ENCODE measurements at places on chromosomes 1 and 21.

DNA sequence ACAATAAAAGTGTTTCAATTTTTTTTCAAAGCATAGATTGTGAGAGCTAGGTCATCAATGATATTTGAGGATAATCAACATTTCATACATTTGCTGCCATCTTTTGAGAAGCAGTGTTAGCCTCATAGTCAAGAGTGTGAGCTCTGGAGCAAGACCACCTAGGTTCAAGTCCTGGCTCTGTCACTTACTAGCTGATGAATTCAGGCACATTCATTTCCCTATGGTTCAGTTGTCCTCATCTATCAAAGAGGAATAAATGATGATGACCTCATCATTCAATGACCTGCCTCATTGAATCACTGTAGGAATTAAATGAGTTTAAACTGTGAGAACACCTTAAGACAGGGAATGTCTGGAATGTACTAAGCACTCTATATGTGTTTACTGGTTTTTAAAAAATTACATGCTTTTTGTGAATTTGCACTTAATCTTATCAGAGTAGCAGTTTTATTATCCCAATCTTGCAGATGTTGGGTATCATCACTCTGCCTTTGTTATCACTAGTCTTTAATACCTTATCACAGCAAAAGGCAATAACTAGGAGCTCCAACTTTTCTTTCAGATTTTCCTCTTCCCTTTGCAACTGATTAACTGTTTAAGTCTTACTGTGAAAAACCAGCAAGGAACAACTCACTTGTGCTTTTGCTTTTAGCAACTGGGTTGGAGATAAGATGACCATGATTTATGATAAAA is 47.4 kb downstream of the SLC30A10 start:
- no peak for DNase-seq

GRCh38 chr1:175744305-175744704 is 910 bp upstream of the TNR start:
- DNase-seq = no peak

GRCh38 chr1:93235261-93235660 is 54.7 kb downstream of the CCDC18 start:
- no peak for DNase-seq

DNA sequence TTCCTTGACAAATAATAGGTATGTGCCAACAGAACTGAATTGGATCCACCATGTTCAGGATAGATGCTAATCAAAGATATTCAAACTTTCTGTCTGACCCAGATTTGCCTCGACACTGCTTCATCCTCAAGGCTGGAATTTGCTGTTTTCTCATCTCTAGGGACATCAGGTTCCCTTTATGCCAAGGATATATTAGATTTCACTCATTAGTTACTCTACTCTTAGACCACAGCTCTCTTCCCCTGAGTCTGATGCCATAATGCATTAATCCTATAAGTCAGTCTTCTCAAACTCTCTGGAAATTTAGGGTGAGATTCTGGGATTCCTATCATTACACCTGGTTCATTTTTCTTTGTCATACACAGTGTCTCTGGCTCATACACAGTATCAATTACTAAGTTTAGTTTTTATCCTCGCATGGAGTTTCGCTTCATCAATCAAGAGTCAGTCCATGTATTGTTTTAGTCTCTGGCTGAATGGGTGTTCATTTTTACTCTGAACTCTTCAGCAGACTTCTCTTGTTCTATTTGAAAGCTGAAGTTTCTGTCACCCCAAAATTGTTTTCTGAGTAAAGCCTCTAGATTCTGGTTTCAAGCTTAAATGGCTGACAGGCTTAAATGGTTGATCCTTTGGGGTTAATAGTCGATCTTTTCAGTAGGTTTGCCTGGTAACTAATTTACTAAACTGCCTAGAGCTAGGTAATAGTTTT is 9.3 kb upstream of the DCAF6 start:
- no peak for DNase-seq

- DNase-seq = no peak
These were observed 70.2 kb downstream of the NFIA start for GRCh38 chr1:61152469-61153105.
